ENCODE measurements at places on chromosomes 7 and 10.

DNA sequence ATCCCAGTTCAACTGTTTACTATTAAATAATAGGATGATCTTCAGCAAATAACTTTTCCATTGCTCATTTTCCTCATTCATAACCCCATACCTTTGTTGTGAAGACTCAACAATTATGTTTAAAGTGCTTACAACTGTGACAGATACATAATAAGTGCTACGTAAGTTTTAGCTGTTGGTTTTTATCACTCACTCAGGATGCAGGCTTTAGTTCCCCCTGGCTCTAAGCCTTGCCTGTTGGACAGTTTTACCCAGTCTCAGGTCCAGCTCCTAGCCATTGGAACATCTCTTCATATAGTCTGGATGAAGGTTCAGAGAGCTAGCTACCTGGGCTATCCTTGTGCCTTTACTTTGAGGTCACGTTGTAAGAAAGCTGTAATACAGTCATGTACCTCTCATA lies 353.2 kb downstream of the CRPPA start:
- DNase-seq: no peak

DNA sequence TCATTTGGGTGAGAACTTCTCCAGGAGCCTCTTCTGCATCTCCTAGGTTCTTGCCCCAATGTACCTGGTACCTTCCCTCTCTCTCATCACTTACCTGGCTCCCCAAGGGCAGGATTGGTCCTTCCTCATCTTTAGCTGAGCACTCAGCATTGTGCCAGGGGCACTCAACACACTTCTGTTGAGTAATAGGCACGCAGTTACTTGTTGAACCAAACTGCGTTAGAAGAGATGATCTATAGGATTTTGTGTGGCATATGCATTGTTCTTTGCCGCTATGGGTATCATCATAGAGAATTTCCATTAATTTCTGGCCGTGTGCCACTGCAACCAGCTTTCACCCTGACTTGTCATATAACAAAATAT lies 16.4 kb downstream of the TBXAS1 start:
- DNase-seq: no peak

- no peak for DNase-seq
Measured at GRCh38 chr10:57959318-57960006, 308.2 kb downstream of the IPMK start.

DNA sequence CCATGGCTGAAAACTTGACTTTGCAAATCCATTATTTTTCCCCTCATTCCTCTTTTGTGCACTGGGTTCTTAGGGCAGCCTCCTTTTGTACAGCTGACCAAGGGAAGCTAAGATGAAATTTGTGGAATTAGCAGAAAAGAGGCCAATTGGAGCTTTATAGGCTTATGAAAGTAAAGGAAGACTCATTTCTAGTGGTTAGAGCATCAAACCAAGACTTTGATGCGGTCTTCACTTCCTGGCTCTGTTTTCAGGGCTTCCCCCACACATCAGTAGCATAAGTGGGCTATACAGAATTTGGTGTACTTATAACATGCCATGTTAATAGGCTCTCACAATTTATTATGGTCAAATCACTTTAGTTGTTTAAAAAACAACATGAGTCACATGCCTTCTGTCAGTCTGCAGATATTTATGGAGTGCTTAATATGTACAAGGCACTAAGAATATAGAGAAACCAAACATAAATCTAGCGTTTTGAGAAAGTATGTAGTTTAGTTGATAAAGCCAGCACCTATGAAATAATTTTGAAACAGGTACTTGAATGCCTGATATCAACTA lies 5.7 kb downstream of the AUTS2 start:
- DNase-seq: no peak

- no peak for DNase-seq
Measured at GRCh38 chr10:125775491-125776106, at the start of gene MMP21. Gene MMP21 (minus strand): TSS chr10:125775821. CDS start chr10:125775821, 0 bp downstream.

DNA sequence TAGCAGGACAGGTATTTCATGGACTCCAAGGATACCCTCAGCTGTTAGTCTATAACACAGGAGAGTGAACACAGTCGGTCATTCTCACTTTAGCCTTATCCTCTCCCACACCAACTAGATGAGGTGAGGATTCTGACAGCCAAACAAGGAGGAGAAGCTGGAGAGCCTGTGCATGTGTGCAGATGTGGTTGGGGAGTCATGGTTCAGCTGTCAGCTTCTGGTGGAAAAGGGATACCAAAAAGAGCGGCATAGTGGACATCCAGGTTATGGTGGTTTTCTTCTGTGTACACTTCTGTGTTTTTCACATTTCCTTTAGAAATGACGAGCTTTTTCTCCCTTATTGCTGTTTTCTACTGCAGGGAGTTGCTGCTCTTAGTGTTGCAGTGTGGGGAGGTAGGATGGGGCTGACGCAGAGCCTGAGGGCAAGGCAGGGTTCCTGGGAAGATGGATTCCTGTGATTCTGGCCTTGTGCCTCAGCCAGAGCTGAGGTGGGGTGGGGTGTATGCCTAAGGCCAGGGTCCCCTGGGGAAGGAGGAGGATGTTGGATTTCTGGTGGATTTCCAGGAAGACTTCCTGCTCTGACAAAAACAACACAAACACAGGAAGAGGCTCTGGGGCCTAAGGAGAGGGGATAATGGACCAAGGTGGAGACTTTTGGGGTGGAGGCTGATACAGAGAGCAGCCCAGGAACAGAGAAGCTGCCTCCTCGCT lies 26.6 kb downstream of the PLAU start:
- DNase-seq: no peak

DNA sequence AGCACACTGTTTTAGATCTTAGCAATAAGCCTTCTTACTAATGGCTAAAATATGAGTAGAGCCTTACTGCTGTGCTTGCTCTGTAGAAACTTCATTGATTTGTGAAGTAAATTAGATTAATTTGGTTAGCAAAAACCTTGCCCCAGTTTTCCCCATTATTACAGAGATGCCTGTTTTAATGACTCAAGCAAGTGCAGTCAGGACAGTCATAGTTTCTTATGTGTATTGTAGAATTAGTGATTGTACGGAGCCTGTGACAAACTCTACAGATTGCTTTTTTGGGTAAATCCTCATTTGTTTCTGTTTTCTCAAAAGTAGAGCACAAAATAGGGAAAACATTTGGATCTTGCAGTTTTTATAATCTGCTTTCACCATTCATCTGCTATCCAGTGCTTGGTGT lies 7.0 kb downstream of the TAX1BP1 start:
- DNase-seq: no peak

DNA sequence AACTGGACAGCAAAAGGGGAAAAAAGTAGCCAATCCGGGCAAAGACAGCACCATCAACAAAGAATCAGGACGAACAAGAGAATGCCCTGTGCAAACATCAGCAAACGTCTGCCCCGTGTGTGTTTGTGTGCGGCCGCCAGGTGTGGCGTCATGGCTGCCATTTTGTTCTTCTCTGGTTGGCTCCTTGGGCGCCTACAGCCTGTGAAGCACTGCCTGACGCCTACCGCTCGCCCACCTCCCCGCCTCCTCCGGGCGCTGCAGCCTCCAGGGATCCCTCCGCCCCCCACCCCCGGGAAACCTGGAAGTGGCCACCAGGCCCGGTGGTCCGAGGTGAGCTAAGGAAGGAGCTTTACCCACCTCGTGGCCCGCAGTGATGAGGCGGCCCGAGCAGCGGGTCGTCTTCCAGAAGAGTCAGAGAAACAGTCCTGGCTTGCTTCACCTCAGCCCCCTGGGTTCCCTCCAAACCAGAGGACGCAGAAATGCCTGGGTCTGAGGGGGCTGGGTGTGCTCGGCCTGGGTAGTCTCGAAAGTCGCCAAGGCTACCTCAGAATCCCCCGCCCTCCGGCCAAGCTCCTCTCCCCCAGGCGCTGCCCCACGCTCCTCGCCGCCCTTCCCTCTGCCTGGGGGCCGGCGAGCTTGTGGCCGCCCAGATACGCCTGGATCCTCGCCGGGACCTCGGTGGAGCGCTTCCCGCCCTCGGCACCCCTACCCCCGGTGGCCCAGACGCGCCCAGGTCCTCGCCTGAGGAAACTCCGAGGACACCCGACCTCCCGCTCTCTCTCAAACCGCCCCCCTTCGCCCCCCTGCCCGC lies 61.8 kb upstream of the IL6 start:
- no peak for DNase-seq

- DNase-seq: no peak
Measured at GRCh38 chr7:98970805-98971204, 92.5 kb downstream of the TRRAP start.

- no peak for DNase-seq
Measured at GRCh38 chr7:12802070-12802469, 114.6 kb downstream of the ARL4A start.

GRCh38 chr7:116122972-116123595 lies 87.3 kb upstream of the TES start:
- no peak for DNase-seq

DNA sequence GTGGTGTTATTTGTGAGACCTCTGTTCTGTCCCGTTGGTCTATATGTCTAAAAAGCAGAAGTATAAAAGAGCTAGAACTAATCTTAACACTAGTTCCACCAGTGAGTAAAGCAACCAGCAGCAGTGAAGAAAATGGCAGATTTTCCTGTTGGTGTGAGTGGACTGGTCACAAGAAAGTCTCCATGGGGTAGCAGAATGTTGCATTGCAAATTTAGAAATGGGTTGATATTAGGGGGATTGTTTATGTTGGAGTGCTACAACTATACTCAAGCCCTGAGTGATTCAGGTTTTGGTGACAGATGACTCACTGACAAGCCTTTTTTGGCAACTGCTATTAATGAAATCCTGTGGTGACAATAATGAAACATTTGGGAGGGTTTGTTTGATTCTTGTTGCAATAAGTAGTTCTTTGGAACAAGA lies 5.6 kb downstream of the AVL9 start:
- no peak for DNase-seq

DNA sequence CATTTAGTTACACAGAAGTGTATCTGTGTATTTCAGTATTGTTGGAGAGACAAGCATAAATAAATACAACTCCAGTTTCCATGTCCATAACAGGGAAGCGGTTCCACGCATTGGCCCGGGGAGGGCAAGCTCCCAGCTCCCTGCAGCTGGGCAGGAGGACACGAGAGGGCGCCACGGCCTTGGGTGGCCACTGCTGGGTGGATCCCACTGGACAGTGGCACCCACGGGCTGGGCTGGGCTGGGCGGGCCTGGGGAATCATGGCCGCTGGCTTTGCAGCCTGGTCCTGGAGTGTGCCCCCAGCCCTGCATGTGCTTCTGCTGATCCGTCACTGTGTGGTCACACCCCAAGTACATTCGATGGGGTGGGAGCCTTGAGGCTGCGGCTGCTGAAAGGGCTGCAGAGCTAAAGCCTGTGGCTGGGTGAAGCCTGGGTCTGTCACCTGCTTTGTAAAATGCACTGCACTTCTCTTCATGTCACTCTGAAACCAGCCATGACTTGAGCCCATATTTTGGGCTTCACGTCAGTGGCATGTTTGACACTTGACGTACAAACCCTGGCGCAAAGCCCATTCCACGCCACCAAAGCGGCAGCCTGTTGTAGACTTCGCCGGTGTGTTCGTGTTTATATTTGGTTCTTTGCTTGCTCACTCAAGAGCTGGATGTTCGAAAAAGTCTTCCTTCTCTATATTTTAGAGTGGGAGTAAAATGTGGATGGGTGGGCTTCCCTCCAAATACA lies 27.5 kb downstream of the LRRC27 start:
- DNase-seq: no peak

DNA sequence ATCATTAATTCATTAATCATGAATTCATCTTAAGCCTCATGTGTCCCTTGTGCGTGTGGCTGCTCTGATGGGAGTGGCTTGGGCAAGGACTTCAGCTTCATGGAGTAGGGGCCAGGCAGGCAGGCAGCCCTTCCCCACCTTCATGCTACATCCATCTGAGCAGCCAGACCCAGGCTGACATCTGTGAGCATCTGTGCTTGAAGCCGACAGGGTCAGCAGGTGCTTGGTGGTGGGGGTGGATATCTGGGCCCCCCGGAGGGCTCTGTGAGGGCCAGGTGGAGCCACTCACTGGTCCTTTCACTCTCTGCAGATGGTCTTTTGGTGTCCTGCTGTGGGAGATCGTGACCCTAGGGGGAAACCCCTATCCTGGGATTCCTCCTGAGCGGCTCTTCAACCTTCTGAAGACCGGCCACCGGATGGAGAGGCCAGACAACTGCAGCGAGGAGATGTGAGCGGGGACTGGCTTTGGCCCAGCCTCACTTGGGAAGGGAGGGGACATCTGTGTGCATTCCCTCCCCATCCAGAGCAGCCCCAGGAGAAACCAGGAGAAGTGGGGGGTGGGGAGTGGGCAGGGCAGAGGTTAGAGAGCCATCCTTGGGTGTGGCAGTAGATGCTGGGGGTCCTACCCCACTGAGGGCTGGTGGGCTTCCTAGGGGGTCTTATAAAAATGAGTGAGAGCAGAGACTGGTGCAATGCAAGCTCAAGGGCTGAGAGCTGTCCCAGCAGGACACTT lies 14.7 kb upstream of the CSGALNACT2 start:
- DNase-seq: no peak

DNA sequence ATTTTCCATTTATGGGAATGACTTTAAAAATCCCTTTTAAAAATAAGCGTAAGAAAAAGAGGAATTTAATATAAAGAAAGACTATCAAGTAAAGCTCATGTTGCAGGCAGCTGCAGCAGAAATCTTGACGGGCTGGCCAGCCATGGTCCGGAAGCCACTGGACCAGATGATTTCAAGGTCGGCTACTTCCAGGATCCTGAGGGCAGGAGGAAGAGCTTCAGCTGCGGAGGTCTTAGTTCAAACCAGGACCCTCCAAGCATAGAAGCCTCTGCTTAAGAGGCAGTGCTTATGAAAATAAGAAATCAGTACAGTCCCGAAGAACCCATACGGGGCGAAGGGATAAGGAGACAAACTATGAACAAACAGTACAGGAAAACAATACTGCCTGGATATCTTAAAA lies 220.2 kb upstream of the CELF2 start:
- DNase-seq: no peak

GRCh38 chr10:103109821-103110220 lies 83.3 kb downstream of the NT5C2 start:
- DNase-seq: no peak
